ENCODE measurements at places on chromosomes 13 and 19. TPM values are rescaled to one million over a fixed set of nuclear protein-coding genes. Genes with fewer than 3 reads are reported as not detected.
A peak's percentile ranks its signal among the peaks of the same experiment; 100 is the strongest.

The IGLON5 gene
- total RNA-seq: not detected

GRCh38 chr13:101035119-101035620 is 360.6 kb upstream of the TMTC4 start:
- no peak overlapping the region for H3K4me3 ChIP-seq
- peaks cover 2% of the 10 kb centered on the region for H3K27me3 ChIP-seq
- no peak for DNase-seq
- no peak overlapping the region for H3K27ac ChIP-seq
- no peaks in the 10 kb centered on the region for H3K4me1 ChIP-seq
- H3K36me3 ChIP-seq: no peaks in the 10 kb centered on the region

DNA sequence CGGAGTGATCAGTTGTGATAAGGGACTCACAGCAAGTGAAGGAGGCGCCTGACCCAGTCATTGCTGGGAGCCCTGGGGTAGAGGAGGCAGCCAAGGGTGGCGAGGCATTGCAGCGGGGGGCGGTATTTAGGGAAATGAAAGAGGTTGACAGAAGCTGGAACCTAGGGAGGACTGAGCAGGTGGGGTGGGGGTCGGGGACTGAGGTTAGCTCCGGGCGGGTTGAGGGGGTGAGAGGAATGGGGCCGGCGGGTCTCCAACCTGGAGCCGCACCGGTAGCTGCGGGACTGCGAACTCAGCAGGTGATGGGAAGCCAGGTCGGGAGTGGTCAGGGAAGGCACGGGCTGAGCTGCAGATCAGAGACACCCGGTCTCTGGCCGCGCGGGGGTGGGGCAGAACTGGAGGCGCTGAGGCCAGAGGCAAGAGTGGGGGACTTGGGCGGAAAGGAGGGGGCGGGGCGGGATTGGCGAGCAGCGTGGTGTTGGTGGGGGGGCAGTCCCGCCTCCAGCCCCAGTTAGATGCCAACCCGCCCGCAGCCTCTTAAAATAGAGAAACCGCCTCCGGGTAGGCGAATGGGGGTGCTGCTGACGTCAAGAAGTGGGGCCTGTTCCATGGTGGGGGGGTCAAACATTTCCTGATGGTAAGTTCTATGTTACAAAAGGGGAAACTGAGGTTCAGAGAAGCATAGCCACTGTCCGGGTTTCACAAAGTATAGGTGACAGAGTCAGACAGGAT is 1.5 kb downstream of the MAST3 start:
- H3K27me3 ChIP-seq: no peaks in the 10 kb centered on the region
- H3K27ac ChIP-seq: peak overlapping the region; percentile 96
- peaks cover 30% of the 10 kb centered on the region for H3K36me3 ChIP-seq
- peak overlapping the region; percentile 95 for H3K4me3 ChIP-seq
- H3K4me1 ChIP-seq: peaks cover 54% of the 10 kb centered on the region

The DDA1 gene
- 31.1 TPM for total RNA-seq

- no peaks in the 10 kb centered on the region for H3K27me3 ChIP-seq
- H3K27ac ChIP-seq: peak overlapping the region; percentile 78
- peaks cover 11% of the 10 kb centered on the region for H3K4me1 ChIP-seq
- peak; percentile 94 for DNase-seq
Observed at GRCh38 chr19:38769635-38770211, 3.6 kb downstream of the LGALS7 start.

The ZNF432 gene
- 18.1 TPM for total RNA-seq

DNA sequence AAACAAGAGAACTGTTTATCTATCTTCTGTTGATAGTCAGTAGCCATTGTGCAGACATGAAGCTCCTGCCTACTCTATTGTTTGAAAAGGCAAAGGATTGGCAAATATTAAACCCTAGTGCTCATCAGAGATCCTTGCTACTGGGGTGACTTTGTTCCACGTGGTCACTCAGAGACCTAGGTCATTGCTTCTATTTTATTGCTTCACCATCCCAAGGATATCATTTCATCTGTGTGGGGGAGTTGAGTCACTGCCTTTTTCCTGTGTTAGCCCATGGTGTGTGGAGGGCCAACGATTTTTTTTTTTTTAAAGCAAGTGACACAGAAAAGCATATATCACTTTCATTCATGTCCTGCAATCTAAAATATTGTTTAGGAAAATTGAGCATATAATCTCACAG is 254.1 kb upstream of the RXFP2 start:
- no peaks in the 10 kb centered on the region for H3K36me3 ChIP-seq
- H3K27ac ChIP-seq: no peak overlapping the region
- H3K4me3 ChIP-seq: no peak overlapping the region
- no peak for DNase-seq
- H3K4me1 ChIP-seq: no peaks in the 10 kb centered on the region

The LRRC4B gene
- total RNA-seq: not detected

GRCh38 chr19:8877854-8878705 is 45.9 kb downstream of the MBD3L1 start:
- H3K4me1 ChIP-seq: no peaks in the 10 kb centered on the region
- H3K4me3 ChIP-seq: no peak overlapping the region
- DNase-seq: no peak
- no peak overlapping the region for H3K27ac ChIP-seq

DNA sequence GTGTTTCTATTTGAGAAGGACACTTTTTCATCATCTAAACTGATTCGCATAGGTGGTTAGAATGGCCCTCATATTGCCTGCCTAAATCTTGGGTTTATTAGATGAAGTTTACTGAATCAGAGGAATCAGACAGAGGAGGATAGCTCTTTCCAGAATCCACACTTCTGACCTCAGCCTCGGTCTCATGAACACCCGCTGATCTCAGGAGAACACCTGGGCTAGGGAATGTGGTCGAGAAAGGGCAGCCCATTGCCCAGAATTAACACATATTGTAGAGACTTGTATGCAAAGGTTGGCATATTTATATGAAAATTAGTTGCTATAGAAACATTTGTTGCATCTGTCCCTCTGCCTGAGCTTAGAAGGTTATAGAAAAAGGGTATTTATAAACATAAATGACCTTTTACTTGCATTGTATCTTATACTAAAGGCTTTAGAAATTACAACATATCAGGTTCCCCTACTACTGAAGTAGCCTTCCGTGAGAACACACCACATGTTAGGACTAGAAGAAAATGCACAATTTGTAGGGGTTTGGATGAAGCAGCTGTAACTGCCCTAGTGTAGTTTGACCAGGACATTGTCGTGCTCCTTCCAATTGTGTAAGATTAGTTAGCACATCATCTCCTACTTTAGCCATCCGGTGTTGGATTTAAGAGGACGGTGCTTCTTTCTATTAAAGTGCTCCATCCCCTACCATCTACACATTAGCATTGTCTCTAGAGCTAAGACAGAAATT is 103.8 kb downstream of the TNFRSF19 start:
- no peak overlapping the region for H3K27ac ChIP-seq
- no peak overlapping the region for H3K4me3 ChIP-seq
- peaks cover 16% of the 10 kb centered on the region for H3K27me3 ChIP-seq
- no peak for DNase-seq
- no peaks in the 10 kb centered on the region for H3K36me3 ChIP-seq
- no peaks in the 10 kb centered on the region for H3K4me1 ChIP-seq

- no peaks in the 10 kb centered on the region for H3K36me3 ChIP-seq
- H3K4me3 ChIP-seq: no peak overlapping the region
- H3K4me1 ChIP-seq: no peaks in the 10 kb centered on the region
Observed at GRCh38 chr13:97058391-97058790, 64.1 kb upstream of the OXGR1 start.

DNA sequence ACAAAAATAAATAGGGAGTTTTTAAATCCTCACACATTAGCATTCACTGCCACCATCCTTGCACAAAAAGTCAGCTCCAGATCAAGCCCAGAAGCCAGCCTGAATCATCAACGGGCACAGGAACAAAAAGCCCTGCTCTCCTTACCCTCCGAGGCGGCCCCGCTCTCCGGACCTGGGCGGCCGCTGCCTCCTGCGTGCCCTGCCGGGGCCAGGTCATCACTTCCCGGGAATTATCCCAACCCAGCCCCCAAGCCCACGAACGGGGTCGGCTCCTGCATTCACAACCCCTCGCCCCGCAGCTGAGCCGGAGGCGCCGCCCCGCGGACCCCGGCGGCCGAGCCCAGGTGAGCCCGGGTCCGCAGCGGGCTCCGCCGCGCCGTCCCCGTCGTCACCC is 754 bp downstream of the DNAJB1 start:
- peak overlapping the region; percentile 89 for H3K4me3 ChIP-seq
- H3K27me3 ChIP-seq: no peaks in the 10 kb centered on the region
- H3K4me1 ChIP-seq: peaks cover 59% of the 10 kb centered on the region
- peaks cover 44% of the 10 kb centered on the region for H3K36me3 ChIP-seq

GRCh38 chr19:3766520-3766919 is 4.0 kb downstream of the MRPL54 start:
- H3K27ac ChIP-seq: no peak overlapping the region
- H3K4me3 ChIP-seq: no peak overlapping the region
- H3K36me3 ChIP-seq: peaks cover 43% of the 10 kb centered on the region
- H3K27me3 ChIP-seq: no peaks in the 10 kb centered on the region
- DNase-seq: no peak

GRCh38 chr13:92719868-92720267 is 506.7 kb upstream of the GPC6 start:
- H3K36me3 ChIP-seq: no peaks in the 10 kb centered on the region
- H3K4me3 ChIP-seq: no peak overlapping the region
- no peak overlapping the region for H3K27ac ChIP-seq
- no peak for DNase-seq
- no peaks in the 10 kb centered on the region for H3K4me1 ChIP-seq
- no peaks in the 10 kb centered on the region for H3K27me3 ChIP-seq

The ZNF155 gene
- total RNA-seq: 9.4 TPM

DNA sequence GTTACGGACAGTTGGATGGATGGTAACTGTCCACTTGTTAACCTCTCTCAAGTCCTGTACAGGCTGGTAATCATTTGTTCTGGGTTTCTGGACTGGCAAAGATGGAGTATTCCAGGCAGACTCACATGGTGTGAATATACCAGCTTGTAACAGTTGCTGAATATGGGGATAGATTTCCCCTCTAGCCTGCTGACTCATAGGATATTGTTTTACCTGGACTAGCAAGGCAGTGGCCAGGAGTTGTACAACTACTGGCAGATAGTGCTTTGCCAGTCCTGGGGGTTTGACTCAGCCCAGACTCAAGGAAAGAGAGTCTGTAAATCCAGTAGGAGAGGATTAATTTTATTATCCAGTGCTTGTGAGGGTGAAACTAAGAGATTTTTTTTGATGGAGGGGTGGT is 74.0 kb downstream of the ZNF100 start:
- DNase-seq: no peak
- H3K4me1 ChIP-seq: no peaks in the 10 kb centered on the region
- no peak overlapping the region for H3K4me3 ChIP-seq
- H3K27me3 ChIP-seq: no peaks in the 10 kb centered on the region
- H3K36me3 ChIP-seq: no peaks in the 10 kb centered on the region

- H3K4me3 ChIP-seq: no peak overlapping the region
- H3K36me3 ChIP-seq: peaks cover 60% of the 10 kb centered on the region
- no peak for DNase-seq
Observed at GRCh38 chr13:98473788-98474144, 103.1 kb downstream of the STK24 start.

DNA sequence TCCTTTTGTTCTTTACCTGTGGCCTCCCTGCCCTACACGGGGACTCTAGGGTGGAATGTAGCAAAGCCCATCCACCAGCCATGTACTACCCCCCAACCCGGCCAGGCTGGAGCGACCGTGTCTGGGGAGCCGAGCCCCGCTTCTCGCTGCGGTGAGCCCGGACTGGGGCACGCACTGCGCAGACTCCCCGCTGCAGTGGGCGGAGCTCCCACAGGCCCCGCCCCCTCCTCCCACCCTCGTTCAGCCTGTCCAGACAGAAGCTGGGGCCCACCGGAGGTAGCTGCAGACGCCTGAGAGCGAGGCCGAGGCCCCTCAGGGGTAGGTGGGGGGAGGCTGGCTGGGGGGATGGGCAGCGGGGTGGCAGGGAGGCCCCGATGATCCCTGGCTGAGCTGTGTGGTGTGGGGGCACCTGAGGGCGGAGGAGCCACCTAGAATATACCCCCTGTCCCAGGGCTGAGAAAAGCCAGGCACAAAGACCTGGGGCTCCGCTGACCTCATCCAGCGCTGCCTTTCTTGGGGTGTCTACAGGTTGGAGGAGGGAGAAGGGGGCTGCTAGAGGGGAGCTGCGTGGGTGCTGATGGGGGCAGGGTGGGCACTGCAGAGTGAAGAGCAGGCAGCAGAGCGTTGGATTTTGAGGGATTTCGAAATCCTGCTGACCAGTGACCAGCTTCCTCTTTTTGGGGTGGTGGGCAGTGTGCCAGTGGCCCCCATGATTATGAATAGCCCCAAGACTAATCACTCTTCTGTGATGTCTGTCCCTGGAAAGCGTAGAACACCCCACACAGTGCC is 17.3 kb downstream of the PLD3 start:
- DNase-seq: peak; percentile 28
- peaks cover 18% of the 10 kb centered on the region for H3K36me3 ChIP-seq
- no peaks in the 10 kb centered on the region for H3K27me3 ChIP-seq
- peaks cover 6% of the 10 kb centered on the region for H3K4me1 ChIP-seq
- H3K27ac ChIP-seq: no peak overlapping the region

GRCh38 chr13:99009987-99010551 is 32.2 kb upstream of the DOCK9 start:
- no peak for DNase-seq
- no peaks in the 10 kb centered on the region for H3K36me3 ChIP-seq
- no peak overlapping the region for H3K27ac ChIP-seq
- no peak overlapping the region for H3K4me3 ChIP-seq
- H3K4me1 ChIP-seq: no peaks in the 10 kb centered on the region
- no peaks in the 10 kb centered on the region for H3K27me3 ChIP-seq

DNA sequence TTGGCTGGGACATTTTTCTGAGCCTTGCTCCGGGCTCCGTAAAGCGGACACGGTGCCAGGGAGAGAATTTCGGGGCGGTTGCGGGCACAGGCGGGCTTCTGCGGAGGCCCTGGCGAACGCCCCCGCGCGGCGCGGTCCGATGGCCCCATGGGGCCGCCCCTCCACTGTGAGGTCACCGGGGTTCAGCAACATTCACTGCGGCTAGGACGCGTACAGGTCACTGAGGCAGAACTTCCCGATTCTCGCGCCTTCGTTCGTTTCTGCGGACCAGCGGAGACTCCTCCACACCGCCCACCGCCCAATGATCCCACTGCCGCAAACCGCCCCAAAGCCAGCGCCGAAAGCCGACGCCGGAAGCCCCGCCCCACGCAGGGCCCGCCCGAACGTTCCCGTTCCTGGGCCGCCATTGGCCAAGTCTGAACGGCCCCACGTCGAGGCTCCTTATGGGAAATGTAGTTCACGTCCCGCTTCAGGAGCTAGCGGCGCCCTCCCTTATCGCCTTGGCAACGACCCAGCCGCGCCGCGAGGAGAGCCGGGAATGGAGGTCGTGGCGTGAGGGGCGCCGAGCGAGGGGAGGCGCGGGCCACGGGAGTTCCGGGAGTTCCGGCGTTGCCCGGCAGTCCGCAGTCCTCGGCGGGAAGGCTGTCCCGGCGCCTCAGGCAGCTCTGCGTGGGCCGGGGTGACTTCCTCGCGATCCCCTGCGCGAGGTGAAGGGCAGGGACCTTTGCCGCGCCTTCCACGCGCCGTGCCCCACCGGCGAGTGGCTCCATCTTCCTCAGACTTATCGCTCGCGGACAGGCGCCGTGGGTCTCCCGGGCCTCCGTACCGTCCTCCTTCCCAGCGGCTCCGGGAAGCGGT is at the start of gene ZNF584:
TSS of gene ZNF584 (plus strand) at position 498 of the 858 bp plus-strand sequence. CDS start 499 bp downstream, outside the sequence.
- peak within 1 kb of the TSS; percentile 95 for H3K4me3 ChIP-seq
- H3K27me3 ChIP-seq: no peaks in the 10 kb centered on the region
- H3K36me3 ChIP-seq: peaks cover 10% of the 10 kb centered on the region
- peak within 1 kb of the TSS; percentile 92 for H3K27ac ChIP-seq
- H3K4me1 ChIP-seq: peaks cover 32% of the 10 kb centered on the region

The B3GNT8 gene
- 0.24 TPM for total RNA-seq
